ENCODE measurements at places on chromosomes 2 and 18.

DNA sequence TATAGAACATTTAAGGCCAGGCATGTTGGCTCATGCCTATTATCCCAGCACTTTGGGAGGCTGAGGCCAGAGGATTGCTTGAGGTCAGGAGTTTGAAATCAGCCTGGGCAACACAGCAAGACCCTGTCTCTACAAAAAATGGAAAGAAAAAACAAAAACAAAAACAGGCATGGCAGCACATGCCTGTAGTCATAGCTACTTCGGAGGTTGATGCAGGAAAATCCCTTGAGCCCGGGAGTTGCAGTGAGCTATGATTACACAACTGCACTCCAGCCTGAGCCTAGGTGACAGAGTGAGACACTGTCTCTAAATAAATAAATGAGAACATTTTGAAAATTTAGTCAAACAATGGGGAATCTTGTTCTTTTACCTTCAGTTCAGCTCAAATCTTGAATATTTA lies 12.1 kb upstream of the YES1 start:
- DNase-seq: no peak

- DNase-seq: no peak
Measured at GRCh38 chr2:70663411-70663810, 104.6 kb downstream of the ADD2 start.

DNA sequence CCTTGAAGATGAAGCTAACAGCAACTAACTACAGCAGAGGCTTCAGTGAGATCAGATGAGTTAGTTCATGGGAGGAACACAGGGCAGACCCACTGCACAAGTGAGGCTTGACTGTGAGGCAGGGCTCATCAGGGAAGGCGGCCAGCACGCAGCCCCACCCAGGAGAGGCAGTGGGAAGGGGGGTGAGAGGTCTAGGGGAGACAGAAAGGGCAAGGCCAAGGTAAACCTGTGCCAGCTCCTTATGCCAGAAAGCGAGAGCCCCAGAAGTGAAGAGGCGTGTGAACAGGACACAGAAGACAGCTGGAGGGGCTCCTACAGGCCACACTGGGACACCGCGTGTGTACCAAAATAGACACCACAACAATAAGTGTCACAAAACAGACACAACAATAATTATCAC lies 48.6 kb downstream of the ANO7 start:
- DNase-seq: no peak

- no peak for DNase-seq
Measured at GRCh38 chr2:68695971-68696370, 38.6 kb upstream of the ARHGAP25 start.

GRCh38 chr2:162241571-162241970 lies 1.7 kb downstream of the FAP start:
- DNase-seq: no peak

All from CD4-positive, alpha-beta T cell treated with Interleukin-6 for 4 hours (primary cell).